ENCODE measurements at places on chromosomes 6 and 20.

DNA sequence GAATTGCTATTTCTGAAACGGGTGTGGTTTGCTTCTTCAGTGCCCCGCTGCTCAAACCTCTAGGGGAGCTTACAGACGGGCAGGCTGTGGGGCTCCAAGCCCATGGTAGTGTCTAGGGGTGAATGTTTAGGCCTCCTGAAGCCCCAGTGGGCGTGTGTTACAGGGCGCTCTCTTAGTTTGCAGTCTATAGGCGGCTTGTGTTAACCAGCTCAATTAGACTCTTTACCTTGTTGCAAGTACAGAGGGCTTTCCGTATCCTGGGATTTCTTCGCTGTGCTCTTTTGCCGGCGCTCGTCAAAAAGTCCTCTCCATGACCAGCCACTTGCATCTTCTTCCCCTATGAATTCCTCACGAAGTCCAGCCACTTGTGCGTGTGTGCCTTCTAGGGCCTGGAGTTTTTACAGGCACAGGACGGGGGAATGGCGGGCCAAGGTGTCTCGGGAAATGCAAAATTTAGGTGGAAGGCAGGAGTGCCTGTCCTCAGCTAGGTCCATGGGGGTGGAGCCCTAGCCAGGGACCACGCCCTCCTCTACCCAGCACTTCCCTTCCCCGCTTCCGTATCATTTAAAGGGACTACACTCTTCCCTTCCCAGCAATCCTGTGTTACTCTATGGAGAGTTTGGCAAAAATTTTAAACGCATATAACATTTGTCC, 94.5 kb downstream of the HTR1B start:
- peak; percentile 11 for DNase-seq

DNA sequence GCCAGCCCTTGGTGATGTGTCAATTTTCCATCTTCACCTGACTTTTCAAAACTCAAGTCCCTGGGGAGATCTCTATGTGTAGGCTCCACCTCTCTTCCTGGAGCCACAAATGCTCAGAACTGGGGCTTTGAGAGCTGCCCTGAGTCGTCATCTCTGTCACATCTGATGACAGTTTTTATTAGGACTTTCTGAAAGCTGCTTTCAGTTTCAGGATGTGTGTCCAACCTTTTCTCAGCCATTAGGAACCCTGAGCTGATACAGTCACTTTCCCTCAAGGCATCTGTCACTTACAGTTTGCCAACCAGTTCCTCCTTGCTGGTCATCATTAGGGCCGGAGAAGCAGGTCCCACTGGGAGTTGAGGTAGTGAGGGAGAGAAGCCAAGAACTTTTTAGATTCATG, 365.9 kb upstream of the CHD6 start:
- DNase-seq = no peak

DNA sequence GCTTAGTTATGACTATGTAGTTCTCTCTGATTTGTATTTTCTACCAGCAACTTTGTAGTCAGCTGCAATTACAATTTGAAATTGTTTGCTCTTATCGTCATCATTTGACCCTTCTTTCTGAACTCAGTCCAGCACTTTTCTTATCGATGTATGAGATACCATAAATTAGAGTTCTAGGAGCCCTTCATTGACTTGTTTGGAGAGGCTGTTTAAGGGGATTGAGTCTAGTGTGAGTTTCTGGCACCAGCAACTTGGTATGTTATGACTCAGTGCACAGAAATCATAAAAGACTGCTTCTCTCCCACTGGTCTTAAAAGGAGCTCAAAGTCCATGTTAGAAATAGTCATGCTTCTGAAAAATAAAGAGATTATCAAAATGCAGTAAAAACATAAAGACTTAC, 190.3 kb downstream of the TENT5A start:
- DNase-seq = peak; percentile 35

DNA sequence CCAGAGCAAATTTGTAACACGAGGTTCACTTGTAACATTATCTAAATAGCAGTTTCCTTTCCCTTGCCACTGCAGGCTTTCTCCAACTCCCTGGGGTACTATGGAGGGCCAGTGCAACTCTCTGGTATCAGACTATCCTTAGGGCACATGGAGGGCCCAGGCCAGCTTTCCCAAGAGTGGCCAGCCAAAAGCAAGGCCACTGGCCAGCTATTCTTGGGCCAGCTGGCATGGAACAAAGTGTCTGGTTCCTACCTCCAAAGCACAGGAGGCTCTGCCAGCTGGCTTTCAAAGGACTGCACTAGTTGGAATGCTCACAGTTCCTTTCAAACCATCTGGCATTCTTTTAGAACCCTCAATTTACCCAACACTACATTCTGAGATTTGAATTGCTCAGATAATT, 8.7 kb downstream of the RNF24 start:
- no peak for DNase-seq

DNA sequence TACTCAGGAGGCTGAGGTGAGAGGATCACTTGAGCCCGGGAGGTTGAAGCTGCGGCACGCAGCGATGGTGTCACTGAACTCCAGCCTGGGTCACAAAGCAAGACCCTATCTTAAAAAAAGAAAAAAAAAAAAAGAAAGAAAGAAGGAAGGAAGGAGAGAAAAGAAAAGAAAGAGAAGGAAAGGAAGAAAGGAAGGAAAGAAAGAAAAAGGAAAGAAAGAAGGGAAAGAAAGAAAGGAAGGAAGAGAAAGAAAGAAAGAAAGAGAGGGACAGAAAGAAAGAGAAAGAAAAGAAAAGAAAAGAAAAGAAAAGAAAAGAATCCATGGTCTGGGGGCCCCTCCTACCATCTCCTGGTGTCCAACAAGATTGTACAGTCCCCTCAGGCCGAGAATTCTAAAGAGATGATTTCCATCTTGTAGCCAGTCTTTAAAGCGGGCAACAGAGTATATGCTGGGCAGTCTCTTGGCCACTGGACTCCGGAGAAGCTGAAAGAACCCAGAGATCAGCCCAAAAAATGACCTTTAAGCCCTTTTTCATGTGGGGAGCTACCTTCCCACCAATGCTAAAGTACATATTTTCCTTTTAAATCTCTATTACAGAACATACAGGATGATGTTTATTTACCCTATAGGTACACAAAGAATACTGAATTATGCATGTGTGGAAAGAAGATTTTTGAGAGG, 23.7 kb upstream of the RBL1 start:
- no peak for DNase-seq

GRCh38 chr6:106247293-106247692, 78.3 kb downstream of the ATG5 start:
- no peak for DNase-seq

- DNase-seq = no peak
Measured at GRCh38 chr6:151409260-151409659, 17.9 kb upstream of the ZBTB2 start.

DNA sequence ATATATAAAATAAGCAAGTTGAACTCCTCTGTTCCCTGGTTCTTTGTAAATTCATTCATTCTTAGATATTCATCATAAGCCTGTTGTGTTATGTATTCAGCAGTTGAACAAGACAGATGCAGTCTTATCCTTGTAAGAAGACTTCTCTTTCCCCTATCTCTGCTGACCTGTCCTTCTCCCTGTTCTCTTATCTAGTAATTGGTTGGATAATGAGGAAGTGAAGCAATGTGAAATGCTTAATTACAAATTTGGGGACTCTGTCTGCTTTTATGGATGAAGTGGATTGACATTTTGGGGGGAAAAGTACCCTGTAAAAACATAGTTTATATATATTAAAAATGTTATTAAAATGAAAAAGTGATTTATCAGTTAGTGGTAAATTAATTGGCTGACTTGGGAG, 37.0 kb downstream of the CDKAL1 start:
- no peak for DNase-seq

DNA sequence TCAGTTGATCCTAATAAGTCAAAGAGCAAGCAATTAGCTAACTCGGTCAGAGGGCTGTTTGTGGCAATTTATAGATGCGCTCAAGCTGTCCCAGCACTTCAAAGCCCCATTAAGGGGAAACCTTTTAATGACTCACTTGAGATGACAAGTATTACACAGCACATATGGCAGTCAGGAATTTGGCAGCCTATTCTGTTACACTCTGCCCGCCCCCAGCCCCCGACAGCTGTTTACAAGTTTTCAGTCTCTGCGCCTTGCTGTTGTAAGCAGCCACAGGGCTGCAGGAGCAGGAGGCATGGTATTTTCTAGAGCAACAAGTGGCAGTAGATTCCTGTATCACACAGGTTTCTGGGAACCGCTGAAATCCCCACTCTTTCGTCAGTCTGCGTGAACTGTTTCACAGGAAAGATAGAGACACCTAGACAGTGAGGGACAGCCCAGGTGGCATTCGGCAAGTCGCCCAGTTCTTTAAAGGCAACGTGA, 263.0 kb downstream of the FOXC1 start:
- no peak for DNase-seq

DNA sequence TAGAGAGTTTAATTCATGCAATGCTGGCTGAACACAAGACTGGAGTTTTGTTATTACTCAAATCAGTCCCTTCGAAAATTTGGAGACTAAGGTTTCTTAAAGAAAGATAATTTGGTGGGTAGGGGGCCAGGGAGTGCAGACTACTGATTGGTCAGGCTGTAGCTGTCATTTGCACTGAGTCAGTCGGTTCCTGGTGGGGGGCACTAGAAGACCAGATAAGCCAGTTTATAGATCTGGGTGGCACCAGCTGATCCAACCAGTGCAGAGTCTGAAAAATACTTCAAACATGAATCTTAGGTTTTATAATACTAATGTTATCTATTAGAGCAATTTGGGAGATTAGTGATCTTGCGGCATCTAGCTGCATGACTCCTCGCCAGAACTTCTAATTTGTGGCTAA, 530.7 kb downstream of the NKAIN2 start:
- DNase-seq = no peak

Data from HS-27A (cell line).